ENCODE measurements at places on chromosomes 12 and 14.
A peak's percentile ranks its signal among the peaks of the same experiment; 100 is the strongest.

- DNase-seq: no peak
These were observed 187.6 kb downstream of the NAV3 start for GRCh38 chr12:78018171-78018910.

DNA sequence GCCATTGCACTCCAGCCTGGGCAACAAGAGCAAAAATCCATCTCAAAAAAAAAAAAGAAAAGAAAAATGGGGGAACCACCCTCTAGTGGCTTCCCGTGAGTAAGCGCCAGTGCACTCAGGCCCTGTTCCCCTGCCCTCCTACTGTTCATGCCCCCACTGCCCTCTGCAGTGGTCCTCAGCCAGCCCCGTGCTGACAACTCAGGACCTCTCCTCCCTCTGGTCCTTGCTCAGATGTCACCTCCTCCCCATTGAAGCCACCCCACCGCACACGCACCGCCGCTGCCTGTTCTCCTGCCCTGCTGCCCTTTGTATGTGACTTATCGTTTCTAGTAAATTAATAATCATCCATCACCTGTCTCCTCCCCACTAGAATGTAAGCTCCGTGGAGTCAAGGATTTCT lies 58.8 kb upstream of the DYNC1H1 start:
- DNase-seq: no peak

GRCh38 chr14:75363570-75364227 lies 64.1 kb upstream of the JDP2 start:
- DNase-seq: no peak

- DNase-seq: no peak
These were observed 22.2 kb downstream of the RTRAF start for GRCh38 chr14:52011523-52011922.

DNA sequence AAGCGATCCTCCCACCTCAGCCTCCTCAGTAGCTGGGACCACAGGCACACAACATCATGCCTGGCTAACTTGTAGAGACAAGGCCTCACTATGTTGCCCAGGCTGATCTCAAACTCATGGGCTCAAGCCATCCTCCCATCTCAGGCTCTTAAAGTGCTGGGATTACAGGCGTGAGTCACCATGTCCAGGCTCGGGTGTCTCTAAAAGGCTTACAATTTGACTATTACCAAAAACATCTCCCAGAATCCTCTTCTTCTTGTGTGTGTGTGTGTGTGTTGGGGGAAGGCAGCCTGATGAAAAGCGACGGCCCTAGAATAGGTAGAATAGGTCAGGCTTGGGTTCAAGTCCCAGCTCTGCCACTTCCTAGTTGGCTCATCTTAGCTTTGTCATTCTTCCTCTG lies 16.8 kb downstream of the MSI1 start:
- DNase-seq: no peak

GRCh38 chr12:73514672-73515071 lies 1023.0 kb upstream of the ATXN7L3B start:
- DNase-seq: no peak

- no peak for DNase-seq
These were observed 2.2 kb downstream of the KRT80 start for GRCh38 chr12:52189376-52190174.

- no peak for DNase-seq
These were observed 30.9 kb downstream of the BICDL1 start for GRCh38 chr12:120019938-120020337.

DNA sequence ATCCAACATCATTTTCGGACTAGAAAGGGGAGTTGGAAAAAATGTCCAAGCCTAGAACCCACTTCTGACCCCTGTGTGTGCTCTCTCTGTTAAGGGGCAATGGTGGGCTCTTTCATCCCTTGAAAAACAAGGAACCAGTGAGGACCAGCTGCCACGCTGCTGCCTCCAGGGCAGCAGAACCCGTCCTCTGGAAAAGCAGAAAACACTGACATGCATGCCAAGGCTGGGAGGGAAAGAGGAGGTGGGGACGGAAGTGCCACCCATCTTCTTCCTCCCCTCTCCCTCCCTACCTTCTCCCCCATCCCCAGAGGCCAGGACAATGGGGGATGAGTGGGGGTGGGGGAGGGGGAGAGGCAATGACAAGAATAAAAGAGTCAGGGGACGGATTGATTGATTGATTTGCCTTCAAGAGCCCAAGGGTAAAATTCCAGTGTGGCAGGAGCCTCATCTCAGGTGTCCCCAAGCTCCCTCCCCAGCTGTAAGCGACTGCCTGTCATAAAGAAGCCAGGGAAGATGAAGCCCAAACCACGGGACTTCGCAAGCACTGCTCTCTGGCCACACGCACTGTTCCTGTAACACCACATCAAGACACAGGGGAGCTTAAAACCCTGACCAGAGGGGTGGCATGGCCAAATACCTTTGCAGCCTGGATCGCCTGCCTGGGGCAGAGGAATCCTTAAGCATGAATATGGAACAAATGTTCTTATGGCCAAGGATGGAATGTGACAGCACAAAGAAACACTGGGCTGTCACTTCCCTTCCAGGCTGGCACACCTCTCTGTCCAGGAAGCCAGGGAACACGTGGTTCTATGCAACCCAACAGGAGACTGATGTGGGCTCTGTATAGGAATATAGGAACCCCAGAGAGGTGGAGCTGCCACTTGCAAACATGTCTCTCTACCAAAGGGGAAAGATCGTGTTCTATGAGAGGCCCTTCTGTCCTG lies 38.9 kb upstream of the BDKRB2 start:
- DNase-seq: no peak

- no peak for DNase-seq
These were observed 48.5 kb downstream of the IFNG-AS1 start for GRCh38 chr12:68037616-68038255.

- DNase-seq: no peak
These were observed 10.6 kb upstream of the CDKL1 start for GRCh38 chr14:50407111-50407812.

GRCh38 chr12:68807576-68808387 lies at the start of gene MDM2:
Gene MDM2 (plus strand): TSS chr12:68808177. CDS start chr12:68808478, 301 bp downstream.
- peak; percentile 86 for DNase-seq

GRCh38 chr12:2265461-2266167 lies 212.8 kb downstream of the CACNA1C start:
- no peak for DNase-seq

GRCh38 chr14:58299401-58300330 lies 1.3 kb downstream of the ARID4A start:
- no peak for DNase-seq

DNA sequence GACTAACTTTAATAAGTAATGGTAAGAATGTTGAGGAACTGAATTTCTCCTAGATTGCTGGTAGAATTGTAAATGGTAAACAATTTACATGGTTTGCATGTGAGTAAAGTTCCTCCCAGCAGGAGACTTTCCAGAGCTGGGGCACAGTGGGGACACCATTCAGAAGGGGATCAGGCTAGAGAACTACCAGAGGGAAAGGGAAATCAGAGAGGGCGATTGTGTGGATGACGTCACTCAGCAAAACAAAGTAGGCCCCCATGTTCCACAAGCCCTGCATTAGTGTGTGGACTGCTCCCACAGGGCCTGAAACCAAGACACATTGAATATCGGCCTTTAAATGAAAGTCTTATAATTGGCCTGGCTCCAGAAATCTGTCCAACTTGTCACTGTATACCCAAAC lies 9.5 kb downstream of the RNASE11 start:
- DNase-seq: no peak

DNA sequence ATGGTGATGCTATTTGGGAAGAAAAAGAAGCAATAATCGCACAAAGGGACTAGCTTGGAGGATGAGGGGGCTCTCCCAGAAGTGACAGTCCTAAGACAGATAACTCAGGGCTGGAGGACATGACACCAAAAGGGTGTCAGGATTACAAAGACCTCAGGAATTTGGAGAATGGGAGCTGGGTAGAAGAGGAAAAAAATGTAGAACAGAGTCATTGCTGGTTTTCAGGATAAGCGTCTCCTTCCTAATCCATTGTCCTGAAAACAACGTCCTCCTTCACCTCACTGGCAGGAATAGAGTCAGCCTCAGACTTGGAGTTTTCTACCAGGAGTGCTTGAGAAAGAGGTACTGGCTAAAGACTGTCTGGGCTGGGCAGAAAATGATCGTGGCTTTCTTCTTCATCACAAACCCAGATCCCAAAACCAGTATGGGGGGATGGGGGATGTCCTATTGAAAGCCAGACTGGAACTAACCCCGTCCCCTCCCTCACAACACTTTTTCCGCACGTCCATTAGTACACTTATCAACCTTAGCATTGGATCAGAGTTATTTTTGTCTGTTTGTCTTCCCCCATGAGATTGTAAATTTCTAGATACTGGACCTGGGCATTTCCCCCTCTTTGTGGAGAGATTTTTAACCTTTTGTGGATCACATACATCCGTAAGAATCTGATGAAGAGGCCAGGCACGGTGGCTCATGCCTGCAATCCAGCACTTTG lies 14.3 kb downstream of the B4GALNT3 start:
- no peak for DNase-seq

DNA sequence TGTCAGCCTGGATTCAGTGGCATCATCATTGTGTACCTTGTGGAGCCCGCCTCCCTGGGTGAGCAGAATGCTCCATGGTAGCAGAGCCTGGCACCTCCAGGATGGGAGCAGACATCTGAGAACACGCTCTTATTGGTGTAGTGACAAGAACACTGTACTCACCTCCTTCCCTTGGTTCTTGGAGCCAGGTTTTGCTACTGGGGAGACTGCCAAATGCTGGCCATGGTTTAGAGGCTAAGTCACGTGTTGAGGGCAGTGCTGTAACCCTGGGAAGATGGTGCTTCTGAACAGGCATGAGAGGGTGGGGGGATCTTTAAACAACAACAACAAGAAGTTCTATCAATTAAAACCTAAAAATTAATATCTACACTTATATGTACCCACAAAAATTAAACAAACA lies 47.6 kb upstream of the ASPG start:
- peak; percentile 10 for DNase-seq

All from substantia nigra (tissue), 51 donors.